CD8-positive, alpha-beta memory T cell (primary cell): ENCODE measurements at places on chromosomes 16 and 17. TPM values are rescaled to one million over a fixed set of nuclear protein-coding genes. Genes with fewer than 3 reads are reported as not detected.

DNA sequence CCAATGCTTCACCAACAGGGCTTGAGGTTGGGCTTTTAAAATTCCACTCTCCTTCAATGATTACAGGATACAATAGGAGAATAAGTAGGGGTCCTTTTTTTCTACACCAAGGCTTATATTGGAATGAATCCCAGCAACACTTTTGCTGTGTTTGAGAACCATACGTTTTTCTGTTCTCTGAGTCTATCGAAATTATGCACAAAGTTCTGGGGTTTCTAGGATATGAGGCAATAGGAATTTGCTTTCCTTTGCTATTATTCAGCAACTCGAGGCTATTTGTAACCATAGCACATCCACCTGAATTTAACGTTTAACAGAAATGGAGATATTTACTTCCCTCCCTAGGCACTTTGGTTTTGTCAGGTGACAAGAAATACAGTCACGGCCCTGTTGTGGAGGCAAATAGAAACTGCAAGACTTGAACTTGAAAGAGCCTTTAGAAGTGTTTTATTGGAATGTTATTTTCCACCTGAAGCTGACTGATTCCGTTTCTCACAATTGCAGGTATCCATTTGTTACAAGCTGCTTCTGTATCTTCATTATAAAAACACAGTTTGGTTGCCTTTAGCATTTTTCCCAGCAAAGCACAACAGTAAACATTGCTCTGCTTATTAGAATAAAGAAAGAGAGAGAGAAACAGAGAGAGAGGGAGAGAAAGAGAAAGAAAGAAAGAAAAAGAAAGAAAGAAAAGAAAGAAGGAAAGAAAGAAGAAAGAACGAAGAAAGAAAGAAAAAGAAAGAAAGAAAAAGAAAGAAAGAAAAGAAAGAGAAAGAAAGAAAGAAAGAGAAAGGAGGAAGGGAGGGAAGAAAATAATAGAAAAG, 109.6 kb downstream of the HS3ST3A1 start:
- no peak for DNase-seq
- no peaks in the 10 kb centered on the region for H3K36me3 ChIP-seq
- no peaks in the 10 kb centered on the region for H3K27me3 ChIP-seq
- H3K27ac ChIP-seq = no peak overlapping the region
- H3K4me3 ChIP-seq = no peak overlapping the region

DNA sequence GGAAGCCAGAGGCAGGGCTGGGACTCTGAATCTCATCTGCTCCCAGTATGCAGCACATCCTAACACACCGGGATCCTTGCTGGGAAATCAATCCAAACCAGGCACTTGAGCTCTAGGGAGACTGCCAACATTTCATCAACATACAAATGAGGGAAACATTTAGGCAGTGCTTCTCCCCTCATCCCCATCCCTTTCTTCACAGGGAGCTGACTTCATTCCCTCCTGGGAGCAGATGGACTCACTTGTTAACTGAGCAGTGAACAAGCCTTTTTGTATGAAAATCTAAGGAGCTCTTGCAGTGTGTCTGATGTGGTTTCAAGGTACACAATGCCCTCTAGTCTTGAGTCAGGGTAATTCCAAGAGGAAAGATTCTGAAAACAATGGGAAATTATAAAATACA, 96.3 kb downstream of the TMEM114 start:
- no peak overlapping the region for H3K4me3 ChIP-seq
- no peaks in the 10 kb centered on the region for H3K4me1 ChIP-seq
- no peaks in the 10 kb centered on the region for H3K36me3 ChIP-seq
- no peak overlapping the region for H3K27ac ChIP-seq

- H3K4me3 ChIP-seq = no peak overlapping the region
- no peaks in the 10 kb centered on the region for H3K36me3 ChIP-seq
- H3K4me1 ChIP-seq = peaks cover 12% of the 10 kb centered on the region
- no peak overlapping the region for H3K27ac ChIP-seq
- H3K27me3 ChIP-seq = no peaks in the 10 kb centered on the region
Measured at GRCh38 chr17:77929180-77929564, 29.3 kb upstream of the TNRC6C start.

GRCh38 chr17:75603123-75603522, 15.5 kb downstream of the MYO15B start:
- H3K27me3 ChIP-seq = no peaks in the 10 kb centered on the region
- no peak overlapping the region for H3K27ac ChIP-seq
- H3K36me3 ChIP-seq = no peaks in the 10 kb centered on the region
- no peak overlapping the region for H3K4me3 ChIP-seq

GRCh38 chr17:76546556-76547182, 6.8 kb downstream of the PRCD start:
- no peak overlapping the region for H3K27ac ChIP-seq
- DNase-seq = no peak
- no peak overlapping the region for H3K4me3 ChIP-seq
- H3K27me3 ChIP-seq = no peaks in the 10 kb centered on the region

- H3K4me1 ChIP-seq = no peaks in the 10 kb centered on the region
- H3K4me3 ChIP-seq = no peak overlapping the region
- H3K27ac ChIP-seq = no peak overlapping the region
Measured at GRCh38 chr17:9266031-9266680, 244.8 kb downstream of the NTN1 start.

GRCh38 chr17:673200-673681, 41.4 kb downstream of the VPS53 start:
- H3K4me1 ChIP-seq = no peaks in the 10 kb centered on the region
- no peak for DNase-seq
- H3K36me3 ChIP-seq = peaks cover 9% of the 10 kb centered on the region

DNA sequence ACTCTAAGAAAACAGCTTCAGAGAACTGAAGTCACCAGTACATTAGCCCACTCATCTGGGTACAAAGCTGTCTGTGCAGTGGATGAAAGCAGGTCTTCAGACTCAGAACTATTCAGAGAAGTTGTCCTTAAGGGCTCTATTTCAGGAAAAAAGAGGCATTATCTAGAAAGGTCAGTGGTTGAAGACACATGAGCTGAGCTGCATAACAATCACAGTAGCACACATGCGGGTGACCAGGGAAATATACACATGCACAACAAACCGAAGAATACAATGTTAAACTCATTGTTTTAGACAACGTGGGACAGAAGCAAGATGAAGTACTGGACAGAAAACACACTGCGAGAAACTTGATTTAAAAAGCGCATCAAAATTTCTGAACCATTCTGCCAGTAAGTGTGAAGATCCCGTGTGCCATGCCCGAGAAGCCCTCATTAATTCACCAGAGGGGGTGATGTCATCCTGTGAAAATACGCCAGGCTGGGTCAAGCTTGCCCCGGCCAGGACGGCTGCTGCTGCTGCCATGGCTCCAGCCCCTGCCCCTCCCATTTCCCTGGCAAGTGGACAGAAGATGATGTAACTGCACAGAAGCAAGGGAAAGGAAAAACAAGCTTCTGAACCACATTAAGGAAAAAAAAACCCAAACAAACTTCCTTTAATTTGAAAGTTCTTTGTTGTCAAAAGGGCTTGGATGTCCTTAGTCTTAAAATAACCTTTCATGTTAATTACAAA, 10.1 kb downstream of the DYNC1LI2 start:
- no peak for DNase-seq
- H3K4me1 ChIP-seq = peaks cover 4% of the 10 kb centered on the region
- H3K27me3 ChIP-seq = no peaks in the 10 kb centered on the region
- no peak overlapping the region for H3K4me3 ChIP-seq
- H3K36me3 ChIP-seq = peaks cover 40% of the 10 kb centered on the region

- peak overlapping the region; percentile 83 for H3K27ac ChIP-seq
- no peaks in the 10 kb centered on the region for H3K36me3 ChIP-seq
- no peaks in the 10 kb centered on the region for H3K27me3 ChIP-seq
- peak overlapping the region; percentile 51 for H3K4me3 ChIP-seq
Measured at GRCh38 chr16:1493746-1494094, 560 bp downstream of the TELO2 start.

DNA sequence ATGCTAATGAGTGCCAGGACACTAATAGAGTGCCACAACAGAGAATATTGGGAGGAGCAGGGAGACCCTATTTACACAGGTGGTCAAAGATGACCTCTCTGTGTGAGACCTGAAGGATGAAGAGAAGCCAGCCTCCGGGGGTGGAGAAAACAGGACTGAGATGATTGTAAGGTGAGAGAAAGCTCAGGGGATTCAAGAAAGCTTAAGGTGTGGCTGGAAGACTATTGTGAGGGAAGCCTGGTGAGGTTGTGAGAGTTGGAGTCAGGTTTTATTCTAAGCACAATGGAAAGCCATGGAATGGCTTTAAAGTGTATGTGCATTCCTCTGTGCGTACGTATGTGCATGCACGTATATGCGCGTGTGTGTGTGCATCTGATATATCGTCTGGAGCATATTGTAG, 10.4 kb upstream of the MARCHF10 start:
- H3K27me3 ChIP-seq = no peaks in the 10 kb centered on the region
- no peaks in the 10 kb centered on the region for H3K36me3 ChIP-seq
- no peak for DNase-seq
- no peak overlapping the region for H3K4me3 ChIP-seq
- H3K4me1 ChIP-seq = no peaks in the 10 kb centered on the region

DNA sequence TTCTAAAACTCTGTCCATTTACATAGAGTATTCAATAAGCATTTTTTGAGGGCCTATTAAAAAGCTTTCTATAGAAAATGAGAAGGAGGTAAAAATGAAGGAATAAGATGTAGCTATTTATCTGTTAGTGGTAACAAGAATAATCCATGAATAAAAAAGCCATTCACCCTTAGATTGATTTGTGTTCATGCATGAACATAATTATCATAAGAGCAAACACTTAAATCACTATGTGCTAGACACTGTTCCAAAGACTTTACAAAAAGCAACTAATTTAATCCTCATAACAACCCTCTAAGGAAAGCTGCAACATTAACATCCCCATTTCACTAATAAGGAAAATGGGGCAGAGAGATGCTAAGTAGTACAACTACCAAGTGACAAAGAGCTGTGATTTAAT, 6.6 kb downstream of the CCDC47 start:
- peaks cover 18% of the 10 kb centered on the region for H3K36me3 ChIP-seq
- H3K27me3 ChIP-seq = no peaks in the 10 kb centered on the region
- no peak for DNase-seq
- no peak overlapping the region for H3K4me3 ChIP-seq

GRCh38 chr17:147796-148740, 10.7 kb downstream of the SCGB1C2 start:
- no peak for DNase-seq
- no peak overlapping the region for H3K27ac ChIP-seq
- H3K4me3 ChIP-seq = no peak overlapping the region
- no peaks in the 10 kb centered on the region for H3K4me1 ChIP-seq
- H3K27me3 ChIP-seq = no peaks in the 10 kb centered on the region

DNA sequence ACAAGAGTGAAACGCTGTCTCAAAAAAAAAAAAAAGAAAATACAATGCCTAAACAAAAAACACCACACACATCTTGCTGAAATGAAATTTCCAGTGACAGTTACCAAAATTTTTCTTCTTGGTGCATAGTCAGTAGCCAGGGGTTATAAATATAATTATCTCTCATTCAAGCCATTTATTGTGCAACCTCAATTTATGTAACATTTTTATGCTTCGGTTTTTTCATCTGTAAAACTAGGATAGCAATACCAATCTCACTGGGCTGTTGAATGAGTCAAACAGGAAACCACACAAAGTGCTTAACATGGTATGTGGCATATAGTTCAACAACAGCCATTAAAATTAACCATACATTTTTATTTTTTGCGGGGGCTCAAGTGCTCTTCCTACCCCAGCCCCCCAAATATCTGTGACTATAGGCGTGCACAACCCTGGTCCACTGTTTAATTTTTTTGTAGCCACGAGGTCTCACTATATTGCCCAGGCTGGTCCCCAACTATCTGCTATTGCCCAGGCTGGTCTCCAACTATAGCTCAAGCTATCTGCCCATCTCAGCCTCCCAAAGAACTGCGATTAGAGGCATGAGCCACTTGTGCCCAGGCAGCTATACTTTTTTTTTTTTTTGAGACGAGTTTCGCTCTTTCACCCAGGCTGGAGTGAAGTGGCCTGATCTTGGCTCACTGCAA, 2.6 kb downstream of the COG4 start:
- no peaks in the 10 kb centered on the region for H3K27me3 ChIP-seq
- H3K36me3 ChIP-seq = peaks cover 13% of the 10 kb centered on the region
- peaks cover 30% of the 10 kb centered on the region for H3K4me1 ChIP-seq
- peak; percentile 44 for DNase-seq
- H3K27ac ChIP-seq = no peak overlapping the region

DNA sequence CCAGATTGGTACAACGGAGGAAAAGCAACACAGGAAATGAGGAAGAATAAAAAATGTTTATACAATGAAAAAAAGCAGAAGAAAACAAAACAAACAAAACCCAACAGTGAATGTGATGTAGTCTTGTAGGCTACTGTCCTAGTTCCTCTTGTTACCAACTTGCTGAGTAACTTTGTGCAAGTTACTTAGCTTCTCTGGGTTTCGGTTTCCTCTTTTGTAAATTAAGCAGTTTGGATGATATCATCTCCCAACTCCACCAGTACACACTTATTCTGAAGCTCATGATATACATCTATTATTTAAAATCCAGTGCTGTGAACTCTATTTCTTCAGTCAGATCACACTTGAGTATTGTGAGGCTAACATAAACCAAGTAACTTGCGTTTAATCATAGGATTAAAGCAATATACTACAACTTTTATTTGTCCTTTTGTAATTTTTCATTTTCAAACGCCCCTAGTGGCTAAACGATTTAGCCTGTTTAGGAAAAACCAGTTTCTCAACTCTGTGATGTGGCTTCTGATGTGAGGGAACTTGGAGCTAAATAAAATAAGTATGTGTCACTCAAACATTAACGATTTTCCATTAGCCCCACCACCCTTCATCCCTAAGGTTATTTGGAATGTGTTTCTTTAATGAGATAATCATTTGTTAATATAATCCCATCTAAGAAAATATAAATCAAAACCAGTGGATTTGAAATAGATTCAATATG, 1.4 kb upstream of the UNK start:
- peak overlapping the region; percentile 98 for H3K27ac ChIP-seq
- no peaks in the 10 kb centered on the region for H3K27me3 ChIP-seq
- H3K4me1 ChIP-seq = peaks cover 46% of the 10 kb centered on the region
- peaks cover 8% of the 10 kb centered on the region for H3K36me3 ChIP-seq
- no peak for DNase-seq
- H3K4me3 ChIP-seq = peak overlapping the region; percentile 67

GRCh38 chr17:32833076-32833475, 43.8 kb downstream of the MYO1D start:
- no peaks in the 10 kb centered on the region for H3K27me3 ChIP-seq
- H3K4me3 ChIP-seq = no peak overlapping the region
- DNase-seq = no peak
- no peak overlapping the region for H3K27ac ChIP-seq
- H3K4me1 ChIP-seq = no peaks in the 10 kb centered on the region

The CSH2 gene
- total RNA-seq = not detected

The NQO1 gene
- total RNA-seq = 16.9 TPM

The PITPNM3 gene
- total RNA-seq = 0.40 TPM

The ARHGAP23 gene
- total RNA-seq = 0.48 TPM

The NPEPPS gene
- 101 TPM for total RNA-seq

The TBC1D3I gene
- total RNA-seq = 0.51 TPM
